ENCODE measurements at places on chromosomes 4 and X.
A peak's percentile ranks its signal among the peaks of the same experiment; 100 is the strongest.

- DNase-seq = no peak
Observed at GRCh38 chr4:26792639-26793038, 68.0 kb upstream of the STIM2 start.

DNA sequence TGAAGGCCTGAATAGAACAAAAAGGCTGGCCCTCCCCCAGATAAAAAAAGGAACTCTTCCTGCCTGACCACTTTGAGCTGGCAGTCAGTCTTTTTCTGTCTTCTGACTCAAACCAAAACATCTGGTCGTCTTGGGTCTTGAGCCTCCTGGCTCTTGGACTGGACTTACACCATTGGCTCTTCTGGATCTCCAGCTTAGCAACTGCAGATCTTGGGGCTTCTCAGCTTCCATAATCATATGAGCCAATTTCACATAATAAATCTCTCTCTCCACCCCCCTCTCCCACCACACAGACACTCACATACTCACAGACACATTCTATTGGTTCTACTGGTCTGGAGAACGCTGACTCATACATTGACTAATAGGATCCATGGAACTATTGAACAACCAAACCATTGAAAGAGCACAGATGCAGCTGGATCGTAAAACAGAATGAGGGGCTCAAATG is 15.6 kb upstream of the CWH43 start:
- no peak for DNase-seq

GRCh38 chr4:6308899-6309643 is 39.4 kb downstream of the WFS1 start:
- no peak for DNase-seq

GRCh38 chr4:40325406-40326019 is 9.6 kb upstream of the CHRNA9 start:
- peak; percentile 67 for DNase-seq

DNA sequence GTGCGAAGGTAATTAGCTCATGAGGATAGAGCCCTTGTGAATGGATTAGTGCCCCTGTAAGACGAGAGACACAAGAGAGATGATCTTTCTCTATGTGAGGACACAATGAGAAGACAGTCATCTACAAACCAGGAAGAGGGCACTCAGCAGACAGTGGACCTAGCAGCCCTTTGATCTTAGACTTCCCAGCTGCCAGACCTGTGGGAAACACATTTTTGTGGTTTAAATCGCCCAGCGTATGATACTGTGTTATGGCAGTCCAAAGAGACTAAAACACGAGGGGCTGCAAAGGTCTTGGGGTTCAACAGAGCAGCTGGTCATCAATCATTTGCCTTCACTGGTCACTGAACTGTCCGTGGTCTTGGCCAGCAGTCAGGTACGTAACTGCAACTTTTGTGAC is 9.2 kb upstream of the SYNPO2 start:
- no peak for DNase-seq

DNA sequence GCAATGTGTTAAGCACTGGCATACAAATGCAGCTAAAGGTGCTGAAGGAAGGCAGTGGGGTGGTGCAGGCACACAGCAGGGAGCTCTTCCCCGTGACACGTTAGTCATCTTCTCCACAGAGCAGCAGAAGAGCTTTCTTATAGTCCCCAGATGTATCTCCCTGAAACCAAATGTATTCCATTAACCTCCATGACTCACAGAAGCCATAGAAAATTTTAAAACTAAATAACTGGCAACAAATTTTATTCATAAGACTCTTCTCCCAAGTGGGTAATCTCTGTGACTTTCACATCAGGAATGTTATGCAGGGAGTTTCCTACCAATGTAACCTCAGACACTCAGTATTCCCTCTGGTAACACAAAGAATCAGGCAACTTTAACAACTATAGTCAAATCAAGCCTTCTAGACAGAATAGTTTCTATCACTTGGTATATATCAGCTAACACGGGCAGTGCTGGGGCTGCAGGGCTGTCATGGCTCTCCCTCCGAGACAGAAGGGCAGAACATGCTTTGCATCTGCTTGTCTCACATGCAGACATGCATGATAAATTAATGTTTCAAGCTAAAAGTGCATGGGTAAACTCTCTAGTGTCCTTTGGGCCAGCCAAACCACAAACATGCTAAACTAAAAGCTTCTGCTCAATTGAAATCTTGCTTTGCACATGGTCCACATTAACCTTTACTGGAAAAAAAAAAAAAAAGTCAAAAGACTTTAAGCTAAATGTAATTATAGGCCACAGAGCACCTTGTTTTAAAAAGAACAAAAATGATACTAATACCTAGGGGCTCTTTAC is 28.2 kb downstream of the ANXA5 start:
- DNase-seq = no peak

- no peak for DNase-seq
Observed at GRCh38 chr4:42483426-42484379, 86.4 kb downstream of the SHISA3 start.

DNA sequence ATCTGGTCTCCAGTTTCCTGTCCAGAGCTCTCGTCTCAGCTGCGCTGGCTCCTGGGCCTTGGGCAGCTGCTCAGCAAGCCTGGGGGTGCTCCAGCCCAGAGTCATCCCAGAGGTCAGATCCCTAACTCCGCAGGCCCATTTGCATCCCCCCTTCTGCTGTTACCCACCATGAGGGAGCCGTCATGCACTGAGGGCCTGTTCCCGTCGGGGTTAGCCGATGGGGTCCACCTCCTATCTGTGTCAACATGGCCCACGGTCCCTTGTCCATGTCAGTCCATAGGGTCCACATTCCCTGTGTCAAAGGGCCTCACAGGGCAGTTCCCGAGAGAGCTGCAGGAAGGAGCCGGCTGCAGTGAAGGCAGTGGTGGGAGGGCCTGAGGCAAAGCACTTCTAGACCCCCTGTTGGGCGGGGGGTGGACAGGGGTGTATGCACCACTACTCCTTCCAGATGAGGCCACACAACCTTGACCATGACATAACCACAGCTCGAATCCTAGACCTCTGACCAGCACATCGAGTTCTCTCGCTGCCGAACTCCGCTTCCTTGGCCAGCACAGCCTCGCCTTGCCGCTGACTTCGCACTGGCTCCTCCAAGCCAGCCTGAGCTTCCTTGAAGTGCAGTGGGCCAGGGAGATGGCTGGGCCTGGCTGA is 24.9 kb downstream of the WDR1 start:
- DNase-seq = no peak

GRCh38 chr4:48905363-48906015 is 1.1 kb downstream of the OCIAD2 start:
- no peak for DNase-seq

- DNase-seq = no peak
Observed at GRCh38 chr4:100208459-100208858, 18.2 kb upstream of the DDIT4L start.

GRCh38 chrX:124476562-124476961 is 130.2 kb downstream of the SH2D1A start:
- no peak for DNase-seq

GRCh38 chr4:184147858-184148737 is 69.6 kb downstream of the ENPP6 start:
- no peak for DNase-seq

DNA sequence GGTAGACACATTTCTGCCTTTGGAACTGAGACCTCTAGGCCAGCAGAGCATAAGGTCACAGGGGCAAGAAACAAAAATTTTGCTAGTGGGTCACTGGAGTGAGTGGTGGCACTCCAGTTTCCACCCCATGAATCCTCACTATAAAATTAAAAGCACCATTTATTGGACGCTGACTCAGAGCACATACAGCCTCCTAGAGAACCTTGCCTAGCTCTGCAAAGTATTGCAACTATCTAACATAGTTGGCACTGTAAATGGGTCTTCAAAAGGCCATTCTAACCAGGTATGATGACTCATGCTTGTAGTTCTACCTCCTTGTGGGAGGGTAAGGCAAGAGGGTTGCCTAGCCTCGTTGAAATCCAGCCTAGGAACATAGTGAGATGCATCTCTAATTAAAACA is 25.1 kb downstream of the RRAGB start:
- DNase-seq = no peak

GRCh38 chr4:78078101-78078500 is 21.0 kb downstream of the FRAS1 start:
- DNase-seq = no peak

Data from stimulated activated CD4-positive, alpha-beta T cell treated with anti-CD3 and anti-CD28 coated beads, Interleukin-4, amount 100 ng/mL, for 4 hours (primary cell).